ENCODE measurements at places on chromosomes 3 and 15.
A peak's percentile ranks its signal among the peaks of the same experiment; 100 is the strongest.

DNA sequence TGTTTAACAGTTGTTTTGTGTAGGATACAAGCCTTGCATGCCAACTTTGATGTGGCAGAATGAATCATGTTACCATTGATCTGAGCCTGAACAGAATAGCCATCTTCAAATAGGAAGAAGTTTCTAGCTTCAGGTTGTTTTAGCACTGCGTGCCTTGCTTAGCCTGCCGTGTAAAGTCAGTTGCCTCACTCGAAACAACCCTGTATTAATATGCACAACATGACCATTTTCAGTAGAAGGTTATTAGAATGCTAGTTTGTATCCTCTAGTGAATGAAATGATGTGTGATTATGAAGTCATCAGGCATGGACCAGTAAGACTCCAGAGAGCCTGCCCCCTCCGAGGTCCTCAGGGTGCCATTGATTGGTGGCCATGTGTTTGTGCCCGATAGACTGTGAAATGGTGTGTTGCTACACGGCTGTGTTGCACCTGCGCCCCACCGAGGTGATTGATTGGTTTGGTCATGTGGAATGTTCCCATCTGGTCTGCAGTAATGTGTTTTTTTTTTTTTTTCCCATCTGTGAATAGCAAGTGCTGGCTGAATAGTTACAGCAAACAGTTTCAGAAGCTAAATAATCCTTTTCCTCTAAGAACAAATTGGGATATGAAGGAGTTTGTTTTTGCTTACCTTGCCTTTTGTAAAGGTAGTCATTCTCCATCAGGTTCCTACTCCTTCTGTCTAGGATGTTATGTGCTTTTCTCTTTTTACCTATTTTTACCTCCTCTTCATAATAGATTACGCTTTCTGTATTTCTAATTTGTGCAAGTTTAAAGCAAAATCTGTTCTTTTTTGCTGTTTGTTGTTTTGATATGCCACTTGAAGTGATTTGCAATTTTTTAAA is 214.9 kb downstream of the TCF12 start:
- DNase-seq: no peak

DNA sequence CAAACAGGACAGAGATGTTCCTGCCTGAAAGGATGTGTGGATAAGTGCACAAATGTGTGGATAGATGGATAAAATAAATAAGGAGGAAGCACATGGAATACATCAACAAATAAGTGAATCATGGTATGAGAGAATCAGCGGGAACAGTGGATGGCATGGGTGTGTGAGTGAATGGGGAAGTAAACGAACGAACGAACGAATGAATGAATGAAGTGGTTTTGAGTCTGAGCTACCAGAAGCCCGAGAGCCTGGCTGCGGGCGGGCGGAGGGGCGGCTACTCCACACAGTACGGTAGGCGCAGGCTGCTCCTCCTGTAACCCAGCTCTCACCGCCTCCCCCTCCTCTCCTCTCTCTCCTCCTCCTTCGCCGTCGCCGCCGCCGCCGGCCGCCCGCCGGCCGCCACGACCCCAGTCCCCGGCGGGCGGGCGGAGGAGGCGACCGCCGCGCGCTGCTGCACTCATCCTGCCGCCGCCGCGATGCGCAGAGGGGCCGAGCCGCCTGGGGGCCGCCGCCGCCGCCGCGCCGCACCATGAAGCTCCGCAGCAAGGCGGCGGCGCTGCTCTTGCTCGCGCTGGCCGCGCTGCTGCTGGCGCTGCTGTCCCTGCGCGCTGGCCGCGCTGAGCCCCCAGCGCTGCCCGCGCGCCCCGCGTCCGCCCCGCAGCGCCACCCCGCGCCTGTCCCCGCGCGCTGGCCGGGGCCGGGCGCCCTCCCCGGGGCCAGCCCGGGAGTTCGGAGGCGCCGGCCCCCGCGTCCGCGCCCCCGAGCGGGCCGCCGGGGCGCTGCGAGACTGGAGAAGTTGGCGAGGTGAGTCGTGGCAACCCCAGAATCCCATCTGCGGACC is at the start of gene GXYLT2:
Gene GXYLT2, plus strand, starts transcription at position 342 of the 841 bp plus-strand sequence. Its CDS starts 188 bp downstream, at position 530.
- peak; percentile 91 for DNase-seq

GRCh38 chr3:58628823-58629562 is 37.6 kb downstream of the FAM3D start:
- DNase-seq: no peak

- DNase-seq: no peak
Observed at GRCh38 chr15:48541341-48542278, 103.9 kb downstream of the FBN1 start.

GRCh38 chr3:138461246-138461645 is 26.8 kb downstream of the ESYT3 start:
- no peak for DNase-seq

DNA sequence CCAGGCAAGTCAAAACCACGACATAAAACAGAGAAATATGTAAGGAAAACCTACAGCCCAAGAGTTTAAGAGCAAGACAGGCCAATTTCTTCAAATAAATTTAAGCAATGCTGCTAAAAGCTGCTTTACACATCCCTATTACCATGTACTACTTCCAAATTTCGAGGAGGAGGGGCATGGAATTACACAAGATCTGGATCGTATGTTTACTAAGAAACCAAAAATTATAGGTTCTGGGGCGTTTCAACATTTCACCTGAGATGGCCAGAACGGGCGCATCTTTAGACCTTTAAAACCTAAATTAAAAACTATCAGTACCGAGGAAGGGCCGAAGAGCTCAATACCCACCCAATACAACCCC is 664 bp upstream of the NR2C2 start:
- no peak for DNase-seq

Measured in endodermal cell (in vitro differentiated cells).